Hematopoietic multipotent progenitor cell treated with erythropoietin and hydrocortisone succinate and interleukin-3 and kit ligand, for 15 days (in vitro differentiated cells): ENCODE measurements at places on chromosomes 6 and 20.

DNA sequence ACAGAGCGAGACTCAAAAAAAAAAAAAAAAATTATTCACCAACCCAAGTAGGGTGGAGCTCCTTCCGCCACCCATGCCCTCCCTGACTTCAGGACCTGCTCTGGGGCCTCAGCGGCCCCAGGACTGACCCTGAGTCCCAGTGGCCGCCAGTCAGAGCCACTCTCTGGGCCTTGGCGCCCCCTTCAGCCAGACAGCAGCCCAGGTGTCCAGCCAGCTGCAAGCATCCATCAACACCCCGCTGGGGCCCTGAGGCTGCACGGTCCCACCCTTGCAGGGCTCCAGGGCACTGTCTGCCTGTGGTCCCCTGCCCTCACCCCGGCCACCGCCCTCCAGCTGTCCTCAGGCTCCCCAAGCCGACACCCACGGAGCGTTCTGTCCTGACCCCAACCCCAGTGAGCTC lies 11.4 kb upstream of the KCNQ2 start:
- no peak for DNase-seq

- no peak for DNase-seq
Observed at GRCh38 chr6:43355862-43356590, 13.4 kb downstream of the ZNF318 start.

GRCh38 chr20:56955680-56956079 lies 310.8 kb downstream of the BMP7 start:
- no peak for DNase-seq

GRCh38 chr6:10747251-10747972 lies at the start of gene TMEM14B:
TSS of gene TMEM14B (plus strand) at chr6:10747805. CDS start at chr6:10749246, 1,441 bp downstream.
- peak; percentile 98 for DNase-seq

GRCh38 chr20:34215711-34216381 lies 25.4 kb upstream of the ASIP start:
- peak; percentile 45 for DNase-seq

- no peak for DNase-seq
Observed at GRCh38 chr20:4997222-4997621, 4.1 kb downstream of the SLC23A2 start.

DNA sequence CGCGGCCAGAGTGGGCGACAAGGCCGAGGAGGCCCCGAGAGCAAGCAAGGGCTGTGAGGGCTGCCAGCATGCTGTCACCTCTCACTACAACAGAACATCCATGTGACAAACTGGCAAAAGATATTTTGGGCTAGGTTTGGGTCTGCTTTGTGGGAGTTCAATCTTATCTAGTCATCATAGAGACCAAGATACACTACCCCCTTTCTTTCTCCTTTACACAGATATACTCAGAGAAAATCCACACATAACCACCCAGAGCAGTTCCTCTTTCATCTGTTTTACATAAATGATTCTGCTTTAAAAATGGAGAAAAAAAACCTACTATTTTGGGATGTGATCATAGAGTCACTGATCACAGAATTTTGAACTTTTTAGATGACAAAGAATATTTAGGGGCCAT lies 16.8 kb downstream of the SOX4 start:
- no peak for DNase-seq

DNA sequence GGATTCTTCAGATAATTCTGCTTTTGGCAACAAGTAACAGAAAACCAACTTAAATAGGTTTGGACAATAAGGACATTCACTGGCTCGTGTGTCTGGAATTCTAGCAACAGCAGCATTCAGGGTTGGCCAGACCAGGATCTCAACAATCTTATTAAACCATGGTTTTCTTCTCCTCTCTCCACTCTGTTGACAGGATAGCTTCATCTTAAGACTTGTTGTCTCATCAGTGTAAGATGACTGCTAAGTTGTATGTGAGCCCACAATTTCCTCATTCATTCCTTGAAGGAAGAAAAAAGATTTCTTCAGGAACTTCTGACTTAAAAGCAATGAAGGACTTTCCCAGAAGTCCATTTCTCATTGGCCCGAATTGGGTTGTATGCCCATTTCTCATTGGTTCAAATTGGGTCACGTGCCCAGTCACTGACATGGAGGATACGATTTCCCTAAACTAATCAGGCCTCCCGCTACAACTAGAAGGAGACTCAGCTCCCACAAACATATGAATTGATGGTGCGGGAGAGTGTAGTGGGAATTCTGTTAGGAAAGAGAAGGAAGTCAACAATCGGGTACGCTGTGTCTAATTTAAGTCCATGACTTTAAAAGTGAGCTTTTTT lies 83.7 kb downstream of the SLC22A3 start:
- no peak for DNase-seq

- DNase-seq: no peak
Observed at GRCh38 chr6:169277619-169278018, 24.0 kb upstream of the THBS2 start.

DNA sequence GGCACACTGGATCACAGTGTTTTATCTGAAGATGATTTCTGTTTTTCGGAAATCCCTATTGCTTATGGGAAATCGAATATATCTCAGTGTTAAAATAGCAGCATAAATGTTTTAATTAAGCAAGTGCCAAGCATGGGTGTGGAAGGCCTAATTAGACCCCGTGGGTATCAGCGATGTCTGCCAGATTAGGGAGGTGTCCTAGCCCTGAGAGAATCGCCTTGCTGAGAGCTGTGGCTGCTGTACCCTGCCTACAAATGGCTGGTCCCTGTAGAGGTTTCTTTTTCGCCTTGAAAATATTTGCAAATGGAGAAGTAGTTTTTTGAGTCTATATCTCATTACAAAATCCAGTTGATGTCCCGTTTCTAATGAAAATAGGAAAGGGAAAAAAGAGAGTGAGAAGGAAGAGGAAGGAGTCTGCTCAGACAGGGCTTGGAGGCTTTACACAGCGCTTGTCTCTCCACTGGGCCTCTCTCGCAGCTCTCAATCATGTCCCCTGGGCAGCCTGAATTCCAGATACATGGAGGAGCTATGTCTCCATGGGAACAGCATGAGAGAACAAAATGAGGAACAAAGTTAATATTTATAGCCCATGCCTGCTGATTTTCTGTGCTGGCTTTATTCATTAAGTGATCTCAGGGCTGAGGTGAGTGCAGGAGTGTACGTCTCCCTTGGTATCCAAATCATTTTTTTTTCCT lies 35.2 kb upstream of the BCLAF1 start:
- no peak for DNase-seq

- no peak for DNase-seq
Observed at GRCh38 chr6:5125152-5126006, 40.2 kb downstream of the PPP1R3G start.

DNA sequence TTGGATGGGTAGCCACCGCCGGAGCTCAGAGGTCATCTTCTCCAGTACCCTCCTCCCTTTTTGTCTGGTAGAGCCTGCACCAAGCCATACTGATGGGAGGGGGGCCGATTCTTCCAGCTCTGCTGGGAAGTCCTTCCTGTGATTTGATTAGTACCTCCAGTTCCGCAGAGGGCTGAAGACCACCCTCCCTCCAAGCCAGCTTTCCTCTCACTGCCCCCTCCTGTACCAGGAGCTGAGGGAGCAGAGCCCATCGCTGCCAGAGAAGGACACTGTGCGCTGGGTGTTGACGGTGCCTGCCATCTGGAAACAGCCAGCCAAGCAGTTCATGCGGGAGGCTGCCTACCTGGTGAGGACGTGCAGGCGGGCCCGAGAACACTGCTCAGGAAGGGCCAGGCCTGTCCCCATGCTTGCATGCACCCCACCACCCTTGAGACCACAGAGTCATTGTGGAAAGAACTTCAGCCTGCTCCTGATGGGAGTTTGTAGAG lies 13.2 kb downstream of the HSPA12B start:
- DNase-seq: no peak

GRCh38 chr6:129133770-129134192 lies 250.8 kb downstream of the LAMA2 start:
- no peak for DNase-seq

GRCh38 chr6:124446961-124447360 lies 515.3 kb upstream of the RNF217 start:
- DNase-seq: no peak

DNA sequence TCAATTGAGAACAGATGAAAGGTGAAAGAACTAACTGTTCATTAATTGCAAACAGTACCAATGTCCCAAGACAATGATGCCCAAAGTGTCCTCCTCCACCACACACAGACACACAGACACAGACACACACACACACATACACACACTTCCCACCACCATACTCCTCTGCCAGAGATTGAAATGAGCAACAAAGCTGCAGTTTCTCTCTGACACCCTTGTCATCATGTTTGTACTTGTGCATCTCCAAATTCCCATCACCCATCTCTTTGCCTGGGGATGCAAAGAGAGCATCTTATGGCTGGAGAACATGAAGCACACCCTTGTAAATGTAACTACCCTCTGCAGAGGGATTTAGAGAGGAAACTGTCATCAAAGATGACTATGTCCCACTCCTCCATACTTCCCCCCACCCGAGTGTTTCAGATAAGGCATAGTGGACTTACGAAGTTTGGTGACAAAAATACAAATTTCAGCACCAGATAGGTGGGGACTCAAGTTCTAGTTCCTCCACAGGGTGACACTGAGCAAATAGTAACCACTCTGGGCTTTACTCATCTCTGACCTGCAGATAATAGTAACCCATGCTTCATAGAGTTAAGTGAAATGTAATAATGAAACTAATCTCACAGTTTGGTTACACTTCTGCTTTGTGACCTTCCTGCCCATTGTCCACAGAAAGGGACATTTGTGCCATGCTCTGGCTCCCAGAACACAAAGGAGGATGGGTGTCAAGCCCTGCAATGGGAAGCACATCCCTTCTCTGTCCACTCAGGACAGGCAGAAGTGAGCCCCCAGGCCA lies 8.7 kb downstream of the MAFB start:
- no peak for DNase-seq

DNA sequence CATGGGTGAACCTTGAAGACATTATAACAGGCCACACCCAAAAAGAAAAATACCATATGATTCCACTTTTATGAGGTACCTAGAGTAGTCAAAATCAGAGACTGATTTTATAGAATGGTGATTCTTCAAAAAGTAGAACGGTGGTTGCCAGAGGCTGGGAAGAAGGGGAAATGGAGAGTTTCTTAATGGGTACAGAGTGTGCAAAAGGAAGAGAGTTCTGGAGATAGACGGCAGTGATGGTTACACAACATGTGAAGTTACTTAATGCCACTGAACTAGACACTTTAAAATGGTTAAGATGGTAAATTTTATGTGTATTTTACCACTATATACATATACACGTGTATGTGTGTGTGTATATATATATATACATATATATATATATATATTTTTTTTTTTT lies 80.8 kb downstream of the PRND start:
- DNase-seq: no peak
